ENCODE measurements at places on chromosomes 2 and 18.

- DNase-seq = no peak
These were observed 4.8 kb downstream of the CTDSP1 start for GRCh38 chr2:218404351-218405085.

- DNase-seq = no peak
These were observed 185.5 kb upstream of the NRP2 start for GRCh38 chr2:205496772-205497171.

DNA sequence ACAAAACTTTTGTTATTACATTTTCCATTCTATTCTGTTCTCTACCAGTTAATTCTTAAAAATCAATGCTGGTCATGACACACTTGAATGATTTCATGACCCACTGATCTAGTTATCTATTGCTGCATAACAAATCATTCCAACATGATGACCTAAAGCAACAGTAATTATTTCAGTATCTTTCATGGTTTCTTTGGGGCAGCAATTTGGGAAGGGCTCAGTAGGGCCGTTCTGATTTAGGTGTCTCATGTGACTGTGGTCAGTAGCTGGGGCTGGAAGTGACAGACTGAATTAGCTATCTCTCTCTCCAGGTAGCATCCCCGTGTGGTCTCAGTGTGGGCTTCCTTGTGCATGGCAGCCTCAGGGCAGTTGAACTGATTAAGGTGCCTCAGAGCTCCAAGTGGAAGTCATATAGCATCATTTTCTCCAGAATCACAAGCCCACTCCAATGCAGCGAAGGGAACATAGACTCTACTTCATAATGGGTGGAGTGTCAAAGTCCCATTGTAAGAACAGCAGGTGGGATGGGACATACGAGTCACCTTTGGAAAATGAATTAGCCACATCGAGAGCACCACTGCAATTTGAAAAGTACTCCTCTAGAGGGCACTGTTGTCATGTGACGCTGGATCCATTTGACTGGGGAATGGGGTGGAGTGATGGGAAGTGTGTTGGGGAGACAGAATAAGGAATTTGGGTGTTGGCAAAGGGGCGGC is 39.1 kb upstream of the FAM136A start:
- peak; percentile 11 for DNase-seq

GRCh38 chr2:174023591-174024523 is 58.7 kb upstream of the SP3 start:
- DNase-seq = no peak

DNA sequence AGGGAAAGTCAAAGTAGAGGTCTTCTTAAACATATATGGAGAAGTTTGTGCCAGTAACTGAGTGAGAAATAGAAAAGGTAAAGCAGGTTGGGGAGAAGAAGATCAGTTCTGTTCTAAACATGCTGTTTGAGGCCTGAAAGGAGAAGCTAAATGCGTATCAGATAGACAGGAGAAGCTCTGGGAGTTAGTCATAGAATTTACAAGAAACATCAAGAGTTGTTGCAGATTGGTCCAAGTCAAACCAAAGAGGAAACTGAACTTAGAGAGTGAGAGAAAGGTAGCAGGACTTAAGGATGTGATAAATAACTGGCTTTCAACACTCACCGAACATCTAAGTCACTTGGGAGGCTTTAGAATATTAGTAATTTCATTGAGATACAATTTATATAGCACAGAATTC is 29.2 kb upstream of the CERS6 start:
- no peak for DNase-seq

GRCh38 chr2:643334-643733 is 33.9 kb downstream of the TMEM18 start:
- no peak for DNase-seq

DNA sequence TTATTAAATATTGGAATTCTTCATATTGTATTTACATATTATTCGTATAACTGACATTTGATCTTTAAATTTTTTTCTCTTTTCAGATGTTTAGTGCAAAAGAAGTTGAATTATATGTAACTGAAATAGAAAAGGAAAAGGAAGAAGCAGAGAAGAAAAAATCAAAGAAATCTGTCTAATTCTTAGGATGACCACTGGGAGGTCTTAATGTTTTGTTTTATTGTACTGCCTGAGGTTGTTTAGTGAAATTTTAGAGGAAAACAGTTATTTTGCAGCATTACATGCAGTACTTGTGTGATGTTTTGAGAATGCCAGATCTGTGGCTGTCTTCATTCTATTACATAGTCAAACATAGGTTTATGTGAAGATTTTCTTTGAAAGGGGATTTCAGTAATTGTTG is 34.0 kb upstream of the TAF4B start:
- no peak for DNase-seq

- DNase-seq = no peak
These were observed 150.0 kb upstream of the HAAO start for GRCh38 chr2:42942214-42942989.

GRCh38 chr18:57915865-57916582 is 112.9 kb upstream of the ATP8B1 start:
- no peak for DNase-seq

DNA sequence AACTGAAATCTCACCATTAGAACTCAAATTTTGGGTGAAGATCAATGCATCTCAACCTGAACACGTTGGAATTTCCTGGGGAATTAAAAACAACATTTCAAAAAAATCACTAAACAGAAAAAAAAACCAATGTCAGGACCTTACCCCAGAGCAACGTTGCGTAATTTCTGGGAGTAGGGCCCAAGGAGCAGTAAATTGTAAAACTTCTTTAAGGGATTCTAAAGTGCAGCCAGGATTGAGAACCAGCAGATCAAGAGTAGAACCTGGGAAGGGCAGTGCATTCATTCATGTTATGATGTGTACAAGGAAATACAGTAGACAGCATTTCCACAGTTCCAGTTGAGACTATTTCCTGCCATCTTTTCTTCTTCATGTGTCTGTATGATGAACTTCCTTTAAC is 56.9 kb downstream of the RHBDD1 start:
- no peak for DNase-seq

DNA sequence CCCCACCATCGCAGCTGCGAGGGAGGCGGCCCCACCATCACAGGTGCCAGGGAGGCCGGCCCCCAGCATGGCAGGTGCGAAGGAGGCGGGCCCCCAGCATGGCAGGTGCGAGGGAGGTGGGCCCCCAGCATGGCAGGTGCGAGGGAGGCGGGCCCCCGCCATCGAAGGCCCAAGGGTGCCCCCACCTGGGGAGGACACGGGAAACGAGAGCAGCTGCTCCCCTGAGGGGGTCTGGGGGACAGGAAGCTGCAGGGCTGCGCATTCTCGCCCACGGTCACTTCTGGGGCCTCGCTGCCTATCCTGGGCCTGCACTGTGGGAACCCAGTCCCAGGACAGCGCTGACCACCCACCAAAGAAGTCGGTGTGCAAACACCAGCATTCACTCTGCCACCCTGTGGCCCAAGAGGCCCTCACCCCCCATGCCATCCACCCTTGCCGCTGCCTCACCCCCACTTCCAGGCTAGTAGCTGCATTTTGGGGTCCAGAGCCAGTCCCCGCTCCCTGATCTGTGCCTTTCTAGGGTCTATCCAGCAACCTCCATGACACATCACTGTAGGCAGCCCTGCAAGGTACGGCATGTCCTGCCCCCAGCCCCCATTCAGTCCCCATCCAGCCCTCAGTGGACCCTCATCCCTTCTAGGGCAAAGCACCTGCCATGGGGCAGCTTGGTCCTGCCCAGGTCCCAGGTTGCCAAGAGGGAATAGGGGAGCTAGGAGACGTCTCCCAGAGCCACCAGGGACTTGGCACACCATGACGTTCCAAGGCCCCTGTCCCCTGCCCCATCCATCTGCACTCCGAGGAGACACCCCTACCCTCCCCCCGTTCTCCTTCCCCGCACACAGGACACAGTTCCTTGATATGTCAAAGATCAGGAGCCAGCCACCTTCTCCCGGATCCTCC is 24.0 kb upstream of the GPC1 start:
- DNase-seq = no peak

DNA sequence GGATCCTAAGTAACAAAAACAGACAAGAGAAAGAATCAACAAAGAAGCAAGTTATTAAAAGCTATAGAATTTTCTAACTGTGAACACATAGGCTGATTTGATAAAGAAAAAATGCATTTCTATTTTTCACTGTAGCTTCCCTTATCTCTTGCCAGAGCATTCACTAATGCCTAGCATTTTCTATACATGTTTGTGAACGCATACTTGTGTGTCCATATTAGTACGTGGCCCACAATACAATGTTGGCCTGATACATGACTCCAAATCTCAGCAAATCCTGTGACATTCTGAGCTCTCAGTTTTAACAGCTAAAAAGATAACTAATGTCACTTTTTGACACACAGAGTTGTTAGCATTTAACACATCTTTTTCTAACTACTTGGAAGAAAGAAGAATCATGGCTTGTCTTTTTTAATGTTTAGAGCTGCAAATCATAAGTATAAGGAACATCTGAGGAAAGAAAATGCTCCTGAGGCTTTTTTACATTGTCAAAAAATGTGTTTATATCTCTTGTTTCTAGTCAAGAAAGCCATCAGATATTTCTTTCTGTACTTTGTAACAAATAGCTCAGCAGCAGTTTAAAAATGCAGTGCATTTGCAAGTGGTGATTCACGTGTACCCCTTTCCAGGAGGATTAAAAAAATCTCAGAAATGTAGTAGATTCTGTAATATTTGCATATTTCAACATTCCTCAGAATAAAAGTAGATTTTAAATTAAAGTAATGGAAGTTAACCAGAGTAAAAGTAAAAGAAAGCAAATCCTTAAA is 1646.8 kb upstream of the TMEFF2 start:
- no peak for DNase-seq

GRCh38 chr18:77057006-77057395 is 75.6 kb downstream of the MBP start:
- no peak for DNase-seq

- DNase-seq = no peak
These were observed 74.9 kb downstream of the ACKR3 start for GRCh38 chr2:236644502-236644911.

- no peak for DNase-seq
These were observed 511.7 kb downstream of the GALR1 start for GRCh38 chr18:77761332-77761731.

DNA sequence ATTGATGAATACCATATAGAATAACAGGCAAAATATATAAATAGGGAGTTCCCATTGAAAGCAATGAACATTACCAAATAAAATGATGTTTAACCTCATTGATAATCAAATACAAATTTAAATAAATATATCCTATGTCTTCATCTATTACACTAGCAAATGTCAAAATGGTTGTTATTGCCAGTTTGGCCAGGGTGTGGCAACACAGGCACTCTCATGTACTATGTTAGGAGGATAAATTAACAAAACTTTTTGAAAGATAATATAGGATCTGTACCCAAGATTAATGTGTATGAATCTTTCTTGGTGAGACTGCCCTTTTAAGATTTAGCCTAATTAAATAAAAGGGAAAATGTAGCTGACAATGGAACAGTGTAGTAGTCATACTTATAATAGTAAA is 659.3 kb downstream of the ERBB4 start:
- DNase-seq = no peak

DNA sequence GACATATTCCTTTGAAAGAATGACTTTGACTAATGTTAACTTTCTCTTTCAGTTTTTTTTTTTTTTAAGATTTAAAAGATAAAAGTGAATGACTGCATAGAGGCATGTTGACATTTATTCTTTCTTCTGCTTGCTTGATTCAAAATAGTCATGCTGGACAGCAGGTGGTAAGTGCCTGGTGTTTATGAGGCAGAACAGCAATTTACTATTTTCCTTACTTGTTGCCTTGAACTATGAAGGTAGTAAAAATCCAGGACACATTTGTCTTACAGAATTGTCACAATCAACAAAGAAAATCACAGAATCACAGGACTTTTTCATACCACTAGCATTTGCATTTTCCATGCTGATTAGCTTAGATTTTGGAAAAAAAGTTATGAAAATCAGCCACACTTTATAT is 388.3 kb downstream of the CTNNA2 start:
- DNase-seq = no peak

- no peak for DNase-seq
These were observed 677.0 kb downstream of the SUCLG1 start for GRCh38 chr2:83782122-83782521.

- no peak for DNase-seq
These were observed 90.7 kb downstream of the PDCL3 start for GRCh38 chr2:100653449-100654035.

DNA sequence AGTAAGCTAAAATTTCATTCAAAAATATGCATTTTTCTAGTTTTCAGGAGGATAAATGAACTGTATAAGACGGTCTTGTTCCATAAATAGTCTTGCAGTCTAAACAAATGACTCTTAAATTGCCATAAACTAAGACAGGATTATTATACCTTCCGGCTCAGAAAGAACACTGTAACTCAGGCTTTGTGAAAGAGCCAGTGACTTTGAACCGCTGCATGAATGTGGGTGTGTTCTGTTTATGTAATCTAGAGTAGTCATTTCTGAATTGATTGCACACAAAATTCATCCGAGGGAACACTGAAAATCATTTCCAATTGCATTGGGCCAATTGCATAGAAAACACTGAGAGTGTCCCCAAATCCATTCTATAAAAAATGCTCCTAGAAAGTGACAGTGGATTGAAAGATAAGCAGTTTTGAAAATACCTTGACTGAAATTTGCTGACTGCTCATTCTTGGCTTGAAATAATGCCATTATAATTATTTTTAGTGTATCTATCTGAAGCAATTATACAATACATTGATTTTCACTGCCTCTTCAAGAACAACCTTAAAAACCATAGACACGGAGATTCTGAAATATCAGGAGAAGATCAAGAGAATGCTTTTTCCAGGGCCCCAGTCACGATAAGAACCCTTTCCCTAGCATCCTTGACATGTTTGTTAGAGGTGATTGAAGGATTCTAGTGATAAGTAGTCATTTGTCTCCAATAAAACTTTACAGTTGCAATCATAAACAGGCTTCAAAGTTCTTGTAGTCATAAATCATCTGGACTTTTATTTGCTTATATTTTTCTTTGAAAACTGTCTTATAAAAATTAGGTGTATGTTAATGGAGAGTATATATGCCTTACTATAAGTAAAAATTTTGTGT is 55.4 kb downstream of the CNTNAP5 start:
- DNase-seq = no peak

- DNase-seq = no peak
These were observed 43.3 kb upstream of the ITM2C start for GRCh38 chr2:230821261-230821990.

GRCh38 chr2:126913881-126914615 is 15.4 kb downstream of the TEX51 start:
- DNase-seq = no peak

DNA sequence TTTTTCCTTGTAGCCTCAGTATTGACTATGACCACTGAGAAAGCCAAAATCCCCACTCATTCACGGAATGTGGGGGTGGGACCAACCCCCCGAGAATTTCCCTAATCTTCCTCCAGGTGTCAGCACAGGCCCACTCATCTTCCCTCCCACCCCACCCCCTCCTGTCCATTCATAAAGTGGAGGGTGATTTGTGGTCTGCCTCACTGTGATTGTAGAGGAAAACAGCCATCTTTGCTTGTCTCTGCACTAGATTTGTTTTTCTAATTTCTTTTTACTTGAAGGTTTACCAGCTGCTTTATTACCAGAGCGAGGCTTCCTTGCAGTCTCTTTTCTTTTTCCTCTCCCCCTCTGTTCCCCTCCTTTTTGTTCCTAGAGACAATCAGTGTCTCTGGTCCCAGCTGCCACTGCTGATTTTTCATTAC is 171.8 kb downstream of the ICOS start:
- peak; percentile 26 for DNase-seq

- no peak for DNase-seq
These were observed at the start of gene MAPK4 for GRCh38 chr18:50559752-50560680. Gene MAPK4, plus strand, starts transcription at chr18:50560087. Its CDS starts 103,872 bp downstream, at chr18:50663959.

Measured in T-helper 9 cell (primary cell).